IPS-NIHi11 (cell line): ENCODE measurements at places on chromosomes 2 and 18.

DNA sequence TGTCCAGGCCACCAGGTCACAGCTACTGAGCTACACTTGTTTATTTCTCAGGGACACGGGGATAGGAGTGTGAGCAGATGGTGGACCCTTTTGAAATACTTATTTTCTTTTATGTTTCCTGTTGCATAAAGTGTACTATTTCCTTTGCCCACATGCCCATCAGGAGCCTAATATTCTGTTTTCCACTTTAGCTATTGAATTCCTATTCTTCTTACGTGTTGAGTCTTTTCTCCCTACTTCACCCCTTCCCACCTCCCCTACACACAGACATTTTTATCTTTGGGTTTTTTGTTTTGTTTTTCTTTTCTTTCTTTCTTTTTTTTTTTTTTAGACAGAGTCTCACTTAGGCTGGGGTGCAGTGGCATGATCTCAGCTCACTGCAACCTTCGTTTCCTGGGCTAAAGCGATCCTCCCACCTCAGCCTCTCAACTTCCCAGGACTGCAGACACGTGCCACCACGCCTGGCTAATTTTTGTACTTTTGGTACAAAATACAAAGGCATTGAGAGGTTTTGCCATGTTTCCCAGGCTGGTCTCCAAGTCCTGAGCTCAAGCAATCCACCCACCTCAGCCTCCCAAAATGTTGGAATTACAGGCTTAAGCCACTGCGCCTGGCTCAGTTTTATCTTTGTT is 5.2 kb upstream of the GPR55 start:
- no peak for DNase-seq

DNA sequence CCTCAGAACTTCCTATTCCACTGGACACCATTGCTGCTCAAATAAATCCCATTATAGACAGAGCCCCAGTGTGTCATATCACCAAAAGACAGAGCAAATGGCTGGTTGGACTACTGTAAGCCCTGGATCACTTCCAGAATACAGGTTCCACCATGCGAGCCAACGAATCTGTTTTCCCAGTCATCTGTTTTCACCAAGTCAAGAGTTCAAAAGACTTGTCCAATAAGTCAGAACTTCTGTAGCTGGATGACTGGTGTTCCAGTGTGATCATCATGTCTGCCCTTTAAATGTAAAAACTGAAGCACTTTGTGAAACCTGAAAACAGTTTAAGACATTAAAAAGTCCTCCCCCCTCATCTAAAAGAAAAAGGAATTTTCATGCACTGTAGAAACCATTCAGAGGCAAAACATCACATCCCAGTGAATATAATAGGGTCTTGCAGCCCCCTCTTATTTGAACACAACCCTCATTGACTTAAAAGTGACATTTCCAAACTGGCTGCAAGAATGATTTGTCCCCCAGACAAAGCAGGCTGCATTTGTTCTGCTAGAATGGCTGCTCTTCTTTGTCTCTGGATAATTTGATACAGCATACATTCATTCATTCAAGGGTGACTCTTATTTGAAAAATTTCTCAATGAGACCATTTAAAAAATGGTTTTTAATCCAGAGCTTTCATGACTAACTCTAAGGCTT is 64.6 kb upstream of the TANC1 start:
- no peak for DNase-seq

- no peak for DNase-seq
Measured at GRCh38 chr2:144194326-144195071, 325.4 kb downstream of the ZEB2 start.

- DNase-seq: no peak
Measured at GRCh38 chr2:208306291-208306690, 40.2 kb downstream of the PIKFYVE start.

GRCh38 chr2:104902317-104902716 is 48.4 kb downstream of the POU3F3 start:
- DNase-seq: no peak

GRCh38 chr2:118593257-118593656 is 254.2 kb downstream of the EN1 start:
- DNase-seq: no peak

- peak; percentile 14 for DNase-seq
Measured at GRCh38 chr2:173134703-173135102, 59.1 kb downstream of the MAP3K20 start.

DNA sequence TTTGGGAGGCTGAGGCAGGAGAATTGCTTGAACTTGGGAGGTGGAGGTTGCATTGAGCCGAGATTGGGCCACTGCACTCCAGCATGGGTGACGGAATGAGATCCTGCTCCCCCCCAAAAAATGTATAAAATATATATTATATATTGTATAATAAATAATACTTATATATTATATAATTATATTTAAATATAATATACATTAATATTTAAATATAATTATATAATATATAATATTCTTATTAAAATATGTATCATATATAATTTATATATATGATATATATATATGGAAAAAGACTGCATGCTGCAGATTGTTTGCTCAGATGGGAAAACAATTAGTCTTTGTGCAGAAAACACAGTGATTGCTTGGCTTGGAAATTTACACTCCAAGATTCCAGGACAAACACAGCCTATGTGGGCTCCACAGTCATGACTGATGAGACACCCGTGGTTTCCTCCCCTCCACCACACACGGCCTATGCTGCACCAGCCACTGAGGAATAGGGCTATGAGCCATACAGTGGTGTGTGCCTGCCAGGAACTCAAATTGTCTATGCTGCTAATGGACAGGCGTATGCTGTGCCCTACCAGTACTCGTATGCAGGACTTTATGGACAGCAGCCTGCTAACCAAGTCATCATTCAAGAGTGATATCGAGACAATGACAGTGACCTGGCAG is 30.0 kb downstream of the PMAIP1 start:
- DNase-seq: no peak

- DNase-seq: no peak
Measured at GRCh38 chr2:192390401-192390800, 195.7 kb upstream of the TMEFF2 start.

DNA sequence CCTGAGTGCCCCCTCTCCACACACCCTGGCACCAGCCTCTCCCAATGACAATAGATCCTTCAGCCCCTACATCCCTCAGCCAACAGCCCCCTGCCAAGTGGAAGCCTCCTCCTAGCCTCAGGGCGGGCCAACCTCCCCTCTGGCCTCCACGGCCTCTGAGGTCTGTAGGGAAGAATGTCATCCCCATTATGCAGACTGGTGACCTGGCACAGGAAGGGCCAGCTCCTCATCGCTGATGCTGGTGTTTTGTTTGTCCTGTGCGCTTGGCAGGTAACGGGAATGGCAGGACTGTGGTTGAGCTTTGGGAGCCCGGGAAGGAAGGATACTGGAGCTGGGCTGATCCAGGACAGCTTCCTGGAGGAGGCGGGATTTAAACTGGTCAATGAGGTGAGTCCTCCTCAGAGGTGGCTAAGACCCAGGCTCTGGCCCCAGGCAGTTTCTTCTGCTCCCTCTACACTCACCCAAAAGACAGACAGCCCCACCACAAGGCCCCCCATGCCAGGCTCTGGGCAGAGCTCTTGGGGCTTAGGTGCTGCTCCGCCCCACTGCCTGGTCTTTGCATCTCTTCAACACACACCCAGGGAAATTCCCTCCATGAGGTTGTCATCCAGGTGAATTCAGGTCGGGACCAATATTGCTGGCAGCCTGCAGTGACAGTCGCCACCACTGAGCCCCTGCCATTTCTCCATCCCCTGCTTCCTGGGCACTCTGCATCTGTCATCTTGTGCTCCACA is 75.2 kb upstream of the SMAD7 start:
- no peak for DNase-seq

- no peak for DNase-seq
Measured at GRCh38 chr2:238893349-238894000, 45.6 kb downstream of the TWIST2 start.

- DNase-seq: no peak
Measured at GRCh38 chr2:177171418-177171865, 41.2 kb upstream of the HNRNPA3 start.

DNA sequence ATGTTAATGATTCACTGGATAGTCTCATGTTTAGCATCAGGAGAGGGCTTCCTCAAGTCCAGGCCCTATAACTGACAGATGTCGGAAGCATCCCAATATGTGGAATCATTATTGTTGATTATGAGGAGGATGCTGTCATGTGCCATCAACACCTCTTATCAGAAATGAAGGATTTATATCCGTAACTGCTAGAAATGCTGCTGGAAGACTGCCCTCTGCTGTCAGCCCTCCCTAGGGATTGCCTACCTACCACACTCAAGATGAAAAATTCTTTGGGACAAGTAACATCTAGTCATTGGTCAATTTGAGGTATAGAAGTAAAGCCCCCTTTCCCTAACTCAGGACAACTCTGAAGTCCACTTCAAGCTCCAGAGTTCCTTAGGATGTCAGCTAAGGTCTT is 1166.5 kb upstream of the NXPH2 start:
- DNase-seq: peak; percentile 33

GRCh38 chr2:188369365-188369764 is 77.7 kb downstream of the GULP1 start:
- DNase-seq: peak; percentile 41

GRCh38 chr2:70043252-70043875 is 43.9 kb upstream of the PCBP1 start:
- DNase-seq: no peak

DNA sequence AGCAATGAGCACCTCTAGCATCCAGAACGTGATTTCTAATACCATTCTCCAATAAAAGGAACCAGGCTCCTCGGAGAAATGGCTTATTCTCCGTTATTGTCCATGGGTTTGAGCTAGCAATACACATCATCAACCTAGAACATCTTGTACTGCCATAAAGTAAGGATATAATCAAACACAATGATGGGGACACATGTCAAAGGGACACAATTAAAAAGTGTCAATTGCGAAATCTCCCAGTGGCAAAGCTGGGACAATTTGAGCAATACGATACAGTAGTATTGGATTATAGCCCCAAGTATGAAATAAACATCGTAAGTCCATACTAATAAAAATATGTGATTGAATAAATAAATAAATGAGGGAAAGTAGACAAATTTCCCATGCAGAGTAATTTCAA is 108.4 kb downstream of the CTNNA2 start:
- no peak for DNase-seq

GRCh38 chr2:151180123-151180522 is 81.5 kb downstream of the RBM43 start:
- DNase-seq: no peak

GRCh38 chr2:39008665-39009064 is 112.2 kb downstream of the SOS1 start:
- no peak for DNase-seq

DNA sequence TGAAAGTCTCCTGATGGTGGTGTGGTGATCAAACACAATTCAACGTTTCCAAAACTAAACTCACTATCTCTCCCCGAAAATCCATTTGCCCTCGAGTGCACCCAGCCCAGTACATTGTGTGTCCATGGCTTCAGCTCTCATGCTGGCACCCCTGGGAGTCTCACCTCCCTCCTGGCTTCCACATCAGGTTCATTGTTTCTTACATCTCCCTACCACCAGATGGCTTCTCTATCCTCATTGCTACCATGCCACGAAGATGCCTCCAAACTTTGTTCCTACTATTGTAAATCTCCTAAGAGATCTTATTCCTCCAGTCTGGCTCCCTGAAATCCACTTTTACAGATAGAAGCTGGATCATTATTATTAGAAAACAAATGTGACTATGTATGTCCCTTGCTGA is 197.0 kb downstream of the MYT1L start:
- DNase-seq: no peak

DNA sequence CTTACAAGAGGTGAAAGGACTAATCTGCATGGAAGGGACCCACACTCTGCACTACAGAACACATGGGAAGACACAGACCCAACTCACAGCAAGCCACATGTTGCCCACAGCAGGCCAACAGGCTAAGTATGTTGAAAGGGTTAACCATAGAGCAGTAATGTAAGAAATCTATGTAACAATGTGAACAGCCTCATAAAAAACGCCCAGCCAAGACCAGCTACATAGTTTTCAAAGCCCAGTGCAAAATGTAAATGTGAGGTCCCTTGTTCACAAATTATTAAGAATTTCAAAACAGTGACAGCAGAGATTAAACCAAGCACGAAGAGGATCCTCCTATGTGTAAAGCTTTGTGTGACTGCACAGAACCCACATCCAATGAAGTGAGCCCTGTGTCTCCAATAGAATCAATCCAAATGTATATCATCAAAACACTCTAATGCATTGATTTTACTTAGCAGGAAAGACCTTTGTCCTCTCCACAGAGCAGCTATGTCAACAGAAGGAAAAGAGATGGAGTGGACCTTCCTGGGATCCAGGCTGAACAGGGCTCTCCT is 210.1 kb downstream of the AGPS start:
- peak; percentile 30 for DNase-seq

- DNase-seq: no peak
Measured at GRCh38 chr2:180003073-180003472, 4.0 kb downstream of the CWC22 start.

DNA sequence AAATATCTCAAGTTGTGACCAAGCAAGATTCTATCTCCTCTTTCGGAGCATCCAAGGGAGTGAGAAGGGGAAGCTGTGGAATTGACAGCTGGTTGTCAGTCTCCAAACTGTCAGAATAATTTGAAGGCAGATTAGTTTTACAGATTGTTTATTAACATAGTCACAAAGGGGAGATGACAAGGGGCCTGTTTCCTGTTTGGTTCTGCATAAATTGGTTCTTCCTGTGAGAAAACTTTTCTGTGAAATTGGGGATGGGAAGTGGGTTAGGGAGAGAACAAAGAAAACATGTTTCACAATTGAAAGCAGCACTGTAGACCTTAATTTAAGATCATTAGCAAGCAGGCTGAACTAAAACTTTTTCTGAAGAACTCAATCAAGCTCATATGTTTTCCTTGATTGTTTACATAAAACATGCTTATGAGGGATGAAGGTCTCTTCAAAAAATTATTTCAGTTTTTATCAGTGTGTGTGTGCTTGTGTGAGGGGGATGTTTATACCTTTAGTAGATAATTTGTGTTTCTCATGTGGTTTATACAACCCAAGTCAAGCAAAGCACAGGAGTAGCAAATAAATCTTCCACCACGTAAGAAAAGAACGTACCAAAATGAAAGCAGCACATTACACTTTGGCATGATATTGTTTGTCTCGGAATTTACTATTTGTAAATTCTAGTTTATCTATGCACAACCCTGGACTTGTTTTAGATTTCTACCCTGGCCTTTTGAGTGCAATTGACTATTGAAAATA is 604.9 kb upstream of the CDH2 start:
- no peak for DNase-seq

DNA sequence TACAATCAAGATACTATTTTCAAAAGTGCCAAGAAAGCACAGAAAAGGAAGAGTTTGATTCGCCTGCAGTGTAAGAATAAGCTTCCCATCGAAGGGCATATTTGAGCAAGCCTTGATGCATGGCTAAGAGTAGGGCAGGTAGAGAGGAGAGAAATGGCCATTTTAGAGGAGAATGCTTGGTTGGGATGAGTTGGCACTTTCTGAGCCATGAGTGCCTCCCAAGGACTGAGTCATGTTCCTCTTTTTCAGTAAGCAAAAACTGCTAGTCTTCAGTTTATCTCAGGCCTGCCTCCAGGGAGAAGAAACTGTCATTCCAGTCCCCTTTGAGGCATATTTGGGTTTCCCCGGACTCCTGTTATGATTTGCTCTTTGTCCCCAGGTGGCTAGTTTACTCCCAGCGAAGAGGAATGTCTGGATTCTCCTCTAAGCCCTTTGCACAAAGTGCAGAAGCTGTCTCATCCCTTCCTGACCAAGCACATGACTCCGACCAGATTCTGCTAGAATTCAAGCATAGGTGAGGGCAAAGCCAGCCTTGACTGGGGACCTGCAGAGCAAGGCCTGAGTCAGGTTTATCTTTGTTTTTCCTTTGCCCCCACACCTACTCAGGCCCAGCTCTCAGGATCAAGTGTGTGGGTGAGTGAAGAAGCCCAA is 115.2 kb downstream of the TTC32 start:
- no peak for DNase-seq
